ENCODE measurements at places on chromosomes 2 and 18.

GRCh38 chr2:85132397-85132796 lies 795 bp upstream of the TCF7L1 start:
- no peak for DNase-seq

GRCh38 chr2:140108706-140109475 lies 1328.7 kb upstream of the NXPH2 start:
- DNase-seq: no peak

- DNase-seq: no peak
These were observed 589.6 kb upstream of the FAM98A start for GRCh38 chr2:34188464-34189303.

DNA sequence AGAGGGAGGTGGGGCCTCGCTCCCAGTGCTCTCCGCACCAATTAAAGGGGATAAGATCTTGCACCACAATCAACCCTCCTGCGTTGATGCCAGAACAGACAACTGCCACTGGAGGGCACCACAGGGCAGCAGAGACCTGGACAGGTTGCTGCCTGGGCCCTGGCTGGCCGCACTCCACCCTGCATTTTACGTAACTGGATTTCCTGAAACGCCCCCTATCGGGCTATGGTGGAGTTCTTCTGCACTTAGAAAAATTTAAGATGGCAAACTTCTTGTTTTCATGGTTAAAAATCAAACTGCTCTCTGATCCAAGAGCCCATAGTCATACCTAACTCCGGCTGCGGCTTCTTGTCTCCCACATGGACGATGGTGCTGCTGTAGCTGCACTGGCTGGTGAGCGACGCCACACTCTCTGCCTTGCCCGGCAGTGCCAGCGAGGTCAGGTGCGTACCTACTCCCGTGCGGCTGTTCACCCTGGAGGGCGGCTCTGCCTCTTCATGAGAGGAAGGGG lies 16.8 kb upstream of the HES6 start:
- no peak for DNase-seq

GRCh38 chr2:74947703-74948102 lies 10.7 kb upstream of the POLE4 start:
- no peak for DNase-seq

GRCh38 chr18:63286926-63287325 lies 32.6 kb downstream of the BCL2 start:
- DNase-seq: no peak

DNA sequence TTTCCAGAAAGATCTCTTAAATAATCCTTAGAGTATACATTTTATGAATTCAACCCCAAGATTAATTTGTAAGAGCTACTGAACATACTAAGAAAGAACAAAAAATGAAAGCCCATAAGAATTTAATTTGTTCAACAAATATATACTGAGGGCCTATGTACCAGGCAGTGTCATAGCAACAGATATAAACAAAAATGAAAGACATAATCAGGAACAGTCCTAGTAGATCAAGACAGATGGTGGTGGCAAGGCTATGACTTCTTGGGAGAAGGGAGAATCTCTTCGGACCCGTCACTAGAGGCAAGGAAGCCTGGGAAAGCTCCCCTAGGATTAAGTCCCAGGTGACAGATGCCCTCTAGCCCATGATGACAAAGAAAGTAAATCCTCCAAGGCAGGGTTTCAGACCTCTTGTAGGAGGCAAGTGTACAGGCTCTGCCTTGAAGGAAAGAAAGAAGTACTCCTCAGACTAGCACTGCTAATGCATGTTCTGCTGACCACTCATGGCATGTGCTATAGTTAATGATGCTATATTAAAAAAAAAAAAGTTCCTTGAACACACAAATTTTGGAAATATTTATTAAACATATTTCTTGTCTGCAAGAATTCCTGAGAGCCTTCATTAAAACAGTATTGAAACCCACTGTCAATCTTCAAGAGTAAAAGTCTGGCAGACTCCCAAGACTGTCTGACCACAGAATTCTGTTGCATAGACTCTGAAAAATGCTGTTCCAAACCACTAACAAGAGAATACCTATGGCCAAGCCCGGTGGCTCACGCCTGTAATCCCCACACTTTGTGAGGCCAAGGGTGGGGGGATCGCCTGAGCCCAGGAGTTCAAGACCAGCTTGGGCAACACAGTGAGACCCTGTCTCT lies 31.5 kb downstream of the NOL10 start:
- DNase-seq: no peak

GRCh38 chr2:10989151-10989550 lies 77.4 kb downstream of the KCNF1 start:
- no peak for DNase-seq

GRCh38 chr18:9599328-9599727 lies 15.0 kb downstream of the PPP4R1 start:
- no peak for DNase-seq

DNA sequence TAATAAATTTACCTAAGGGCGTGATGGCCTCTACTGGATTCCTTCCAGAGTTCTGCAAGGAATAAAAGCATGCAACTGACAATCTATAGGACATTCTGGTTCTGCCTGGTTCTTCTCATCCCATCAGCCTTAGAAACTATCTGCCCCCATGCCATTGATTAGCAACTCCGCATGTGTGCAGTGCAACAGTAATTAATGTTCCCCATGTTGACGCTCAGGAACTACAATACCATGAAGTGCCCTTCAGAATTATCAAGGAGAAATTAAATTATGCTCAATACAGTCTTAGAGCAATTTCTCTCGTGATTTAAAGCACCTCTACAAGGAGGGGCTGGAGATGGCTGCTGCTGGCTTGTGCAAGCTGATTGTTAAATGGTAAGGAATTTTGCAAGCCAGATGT lies 61.7 kb upstream of the MAP4K3 start:
- no peak for DNase-seq

- no peak for DNase-seq
These were observed 16.4 kb upstream of the MARCHF7 start for GRCh38 chr2:159695795-159696448.

GRCh38 chr2:191597186-191597751 lies 80.7 kb upstream of the NABP1 start:
- no peak for DNase-seq

GRCh38 chr2:207640661-207641060 lies 15.5 kb upstream of the METTL21A start:
- DNase-seq: no peak

GRCh38 chr2:182593394-182593975 lies 122.6 kb upstream of the DNAJC10 start:
- DNase-seq: no peak

DNA sequence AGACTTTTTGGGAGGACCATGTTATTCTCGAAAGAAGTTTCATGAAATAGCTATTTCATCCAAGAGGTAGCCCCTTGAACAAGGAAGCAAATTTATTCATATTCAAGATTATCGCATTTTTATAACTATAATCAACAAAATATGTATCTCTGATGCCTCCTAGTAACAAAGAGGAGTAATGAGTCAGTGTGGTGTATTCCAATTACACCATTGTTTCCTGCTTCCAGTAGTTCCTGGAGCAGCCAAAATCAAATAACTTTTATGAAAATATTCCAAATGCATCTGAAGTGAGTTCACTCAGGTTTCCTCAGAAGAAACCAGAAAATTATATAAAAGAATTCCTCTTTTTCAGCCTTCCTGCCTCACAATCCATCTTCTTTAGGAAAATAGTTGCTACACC lies 43.0 kb downstream of the ANKRD36B start:
- DNase-seq: no peak

DNA sequence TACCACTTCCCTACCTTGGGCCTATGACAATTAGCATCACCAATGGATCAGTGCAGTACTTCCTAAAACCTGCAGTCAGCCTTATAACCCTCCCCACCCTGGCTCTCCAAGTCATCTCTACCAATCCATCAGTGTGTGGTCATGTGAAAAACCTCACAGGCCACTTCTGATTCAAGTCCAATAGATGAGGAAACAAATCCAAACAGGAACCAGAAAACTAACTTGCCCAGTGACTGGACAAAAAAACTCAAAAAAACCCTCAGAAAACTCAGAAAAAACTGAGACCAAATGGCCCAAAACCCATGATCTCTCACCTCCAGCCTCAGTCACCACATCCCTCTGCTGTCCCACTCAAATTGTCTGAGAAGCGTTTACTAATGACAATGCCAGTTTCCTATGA lies 43.3 kb downstream of the TGFA start:
- DNase-seq: no peak

- DNase-seq: no peak
These were observed 51.3 kb downstream of the G6PC2 start for GRCh38 chr2:168952424-168952823.

DNA sequence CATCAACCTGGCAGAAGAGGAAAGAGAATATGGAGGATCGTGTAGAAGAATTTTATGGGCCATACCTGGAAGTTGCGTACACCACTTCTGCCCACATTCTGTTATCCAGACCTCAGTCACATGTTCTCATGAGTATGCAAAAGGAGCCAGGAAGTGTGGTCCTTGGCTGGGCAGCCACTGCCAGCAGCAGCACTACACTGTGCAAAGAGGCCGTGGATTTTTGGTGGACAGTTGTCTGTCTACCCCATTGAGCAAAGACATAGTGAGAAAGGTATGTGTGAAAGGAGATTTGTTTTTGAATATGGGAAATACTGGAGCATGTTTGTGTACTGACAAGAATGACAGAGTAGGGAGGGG lies 68.1 kb downstream of the SDC1 start:
- DNase-seq: no peak

GRCh38 chr2:2647141-2647541 lies 316.1 kb upstream of the MYT1L start:
- no peak for DNase-seq

DNA sequence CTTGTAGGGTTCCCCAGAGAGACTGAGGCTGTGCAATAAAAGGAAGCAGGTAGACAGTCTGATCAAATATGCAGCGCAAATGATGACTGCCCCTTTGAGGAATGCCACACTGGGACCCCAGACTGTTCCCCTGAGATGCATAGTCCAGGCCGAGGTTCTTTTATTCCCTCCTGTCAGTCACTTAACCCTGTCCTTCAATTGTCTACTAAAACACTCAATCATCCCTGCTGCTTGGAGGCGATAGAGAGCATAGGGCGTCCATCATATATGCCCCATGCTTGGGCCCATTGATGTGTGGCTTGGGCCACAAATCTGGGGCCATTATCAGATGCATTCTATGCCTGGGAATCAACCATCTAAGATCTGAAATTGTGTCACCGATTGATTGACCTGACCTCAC lies 15.5 kb upstream of the CASP8 start:
- no peak for DNase-seq

- no peak for DNase-seq
These were observed 413.0 kb downstream of the MTX2 start for GRCh38 chr2:176682278-176682677.

GRCh38 chr2:207078186-207078798 lies 87.5 kb downstream of the KLF7 start:
- DNase-seq: no peak

- no peak for DNase-seq
These were observed 21.9 kb downstream of the SERPINB12 start for GRCh38 chr18:63564021-63564420.

DNA sequence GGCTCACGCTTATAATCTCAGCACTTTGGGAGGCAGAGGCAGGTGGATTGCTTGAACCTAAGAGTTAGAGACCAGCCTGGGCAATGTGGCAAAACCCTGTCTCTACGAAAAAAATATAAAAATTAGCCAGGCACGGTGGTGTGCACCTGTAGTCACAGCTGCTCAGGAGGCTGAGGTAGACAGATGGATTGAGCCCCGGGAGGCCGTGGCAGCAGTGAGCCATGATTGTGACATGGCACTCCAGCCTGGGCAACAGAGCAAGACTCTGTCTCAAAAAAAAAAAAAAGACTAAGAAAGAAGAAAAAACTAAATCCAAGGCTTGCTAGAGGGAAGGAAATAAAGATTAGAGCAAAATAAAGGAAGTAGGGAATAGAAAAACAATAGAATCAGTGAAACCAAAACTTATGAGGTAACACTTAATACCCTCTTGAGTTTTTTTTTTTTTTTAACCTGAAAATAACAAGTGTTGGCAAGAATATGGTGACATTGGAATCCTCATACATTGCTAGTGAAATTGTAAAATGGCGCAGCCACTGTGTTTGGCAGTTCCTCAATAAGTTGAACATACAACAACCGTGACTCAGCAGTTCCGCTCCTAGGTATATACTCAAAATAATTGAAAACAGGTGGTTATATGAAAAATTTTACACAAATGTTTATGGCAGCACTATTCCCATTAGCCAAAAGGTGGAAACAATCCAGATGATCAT lies 85.2 kb downstream of the EML4 start:
- no peak for DNase-seq

DNA sequence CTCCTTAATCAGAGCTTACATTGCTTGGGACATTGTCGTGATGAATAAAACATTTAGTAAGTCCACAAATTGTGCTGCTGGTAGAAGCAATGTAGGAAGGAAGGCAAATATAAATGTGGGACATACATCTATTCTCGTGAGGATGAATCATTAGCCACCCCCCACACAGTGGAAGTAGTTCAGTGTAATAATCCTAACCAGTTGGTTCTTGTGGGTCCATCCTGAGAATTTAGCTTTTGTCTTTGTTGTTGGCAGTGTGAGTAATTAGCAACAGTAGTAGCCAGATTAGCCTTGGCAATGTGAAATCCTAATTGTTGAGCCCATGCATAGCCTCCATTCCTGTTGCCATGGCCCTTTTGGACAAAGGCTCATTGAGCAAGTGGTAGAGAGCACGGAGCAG lies 532.1 kb downstream of the FBXO15 start:
- no peak for DNase-seq
